ENCODE measurements at places on chromosomes 16 and 17.

GRCh38 chr16:69538808-69539207 is 27.0 kb upstream of the NFAT5 start:
- DNase-seq: no peak

- peak; percentile 14 for DNase-seq
Observed at GRCh38 chr16:87317750-87318644, 805 bp upstream of the C16orf95 start.

- DNase-seq: no peak
Observed at GRCh38 chr17:61322325-61323002, 77.2 kb upstream of the TBX2 start.

DNA sequence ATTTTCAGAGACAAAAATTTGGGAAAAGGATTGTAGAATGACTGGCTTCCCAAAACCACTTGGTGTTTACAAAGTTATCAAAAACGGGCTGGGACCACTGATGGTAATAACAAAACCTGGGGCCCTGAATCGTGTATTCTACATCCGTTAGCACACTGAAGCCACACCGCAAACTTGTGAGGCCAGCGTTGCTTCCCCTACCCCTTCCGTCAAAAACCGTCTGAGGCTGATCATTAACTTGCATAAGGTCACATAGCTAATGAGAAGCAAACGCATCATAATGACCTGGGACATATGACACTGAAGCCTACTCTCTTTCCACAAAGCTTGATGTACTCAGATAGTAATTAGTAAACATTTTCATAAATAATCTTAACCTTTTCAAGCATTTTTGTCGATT is 704.3 kb downstream of the MAF start:
- DNase-seq: no peak

GRCh38 chr17:52276381-52277008 is 118.0 kb upstream of the CA10 start:
- no peak for DNase-seq

GRCh38 chr17:82775001-82775823 is 23.3 kb downstream of the TBCD start:
- DNase-seq: no peak

DNA sequence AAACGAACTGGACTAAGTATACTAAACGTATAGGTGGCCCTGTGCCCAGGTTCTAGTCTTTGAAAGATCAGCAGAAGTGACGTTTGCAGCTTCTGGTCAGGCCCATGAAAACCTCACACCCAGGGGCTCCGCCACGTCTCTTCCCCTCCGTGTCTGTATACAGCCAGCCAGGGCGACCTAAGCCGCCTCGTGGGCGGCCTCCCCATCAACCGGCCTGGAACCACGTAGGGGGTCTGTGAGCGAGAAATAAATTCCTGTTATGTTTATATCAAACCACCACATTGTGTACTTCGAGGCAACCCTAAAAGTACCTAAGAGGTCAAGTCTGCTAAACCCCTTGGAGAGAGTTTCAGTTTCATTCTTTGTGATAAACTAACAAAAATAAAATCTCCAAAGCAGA is 6.8 kb downstream of the TK1 start:
- DNase-seq: no peak

Measured in NK-92 treated with Interleukin-12 subunit alpha and Interleukin-12 subunit beta, amount 100 ng/mL, for 24 hours (cell line).